ENCODE measurements at places on chromosomes 6 and 20. TPM values are rescaled to one million over a fixed set of nuclear protein-coding genes. Genes with fewer than 3 reads are reported as not detected.

LAMP5 gene
- not detected for total RNA-seq

IPCEF1 gene
- total RNA-seq: 20.2 TPM

CCN6 gene
- 0.66 TPM for total RNA-seq

HSPA1L gene
- 2.9 TPM for total RNA-seq

ARMH2 gene
- total RNA-seq: 0.43 TPM

NRSN1 gene
- total RNA-seq: not detected

OR2B6 gene
- 0.54 TPM for total RNA-seq

SLC25A27 gene
- total RNA-seq: not detected

BHLHE23 gene
- total RNA-seq: not detected

BPIFA1 gene
- not detected for total RNA-seq

NOTCH4 gene
- 2.3 TPM for total RNA-seq

EEF1A2 gene
- 10.9 TPM for total RNA-seq

VWA7 gene
- total RNA-seq: 2.9 TPM

SALL4 gene
- 0.04 TPM for total RNA-seq

PTCHD4 gene
- total RNA-seq: not detected

SOX12 gene
- total RNA-seq: 4.0 TPM

HEY2 gene
- not detected for total RNA-seq
